Thymus (tissue), 14 donors: ENCODE measurements at places on chromosomes 2 and 18. TPM values are rescaled to one million over a fixed set of nuclear protein-coding genes. Genes with fewer than 3 reads are reported as not detected.

Gene ACMSD
- polyA plus RNA-seq: not detected

Gene NYAP2
- polyA plus RNA-seq: 0.02 TPM

Gene GALR1
- polyA plus RNA-seq: 0.02 TPM

Gene LAMA1
- 2.9 TPM for polyA plus RNA-seq

Gene CCDC148
- 0.55 TPM for polyA plus RNA-seq

Gene GPATCH11
- polyA plus RNA-seq: 7.3 TPM

Gene MARCO
- polyA plus RNA-seq: 31.0 TPM

Gene SPC25
- polyA plus RNA-seq: 1.8 TPM
